ENCODE measurements at places on chromosomes 6 and 20.

- no peak for DNase-seq
Observed at GRCh38 chr6:209432-210103, 82.7 kb upstream of the DUSP22 start.

- peak; percentile 16 for DNase-seq
Observed at GRCh38 chr20:10842116-10842515, 168.3 kb upstream of the JAG1 start.

DNA sequence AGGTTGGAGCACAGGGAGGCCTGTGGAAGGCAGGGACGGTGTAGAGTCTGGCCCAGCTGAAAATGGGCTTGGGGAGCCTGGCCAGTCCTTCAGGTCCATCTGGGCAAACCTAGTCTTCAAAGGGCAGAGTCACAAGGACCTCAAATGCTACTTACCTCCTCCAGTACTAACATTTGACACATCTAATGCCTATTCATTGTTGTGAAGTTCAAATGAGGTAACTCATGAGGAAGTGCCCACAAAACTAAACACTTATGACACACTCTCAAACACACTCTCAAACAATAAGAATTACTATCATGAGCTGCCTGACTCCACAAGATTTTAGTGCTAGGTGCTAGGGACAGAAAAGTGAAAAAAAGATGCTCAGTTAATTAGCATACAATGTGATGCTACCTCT, 27.1 kb downstream of the DAAM2 start:
- DNase-seq = peak; percentile 63

GRCh38 chr20:40991181-40991889, 37.3 kb upstream of the TOP1 start:
- no peak for DNase-seq

- DNase-seq = no peak
Observed at GRCh38 chr20:21101453-21101931, 4.7 kb downstream of the LINC00237 start.

GRCh38 chr6:44837255-44837654, 449.7 kb downstream of the CDC5L start:
- no peak for DNase-seq

DNA sequence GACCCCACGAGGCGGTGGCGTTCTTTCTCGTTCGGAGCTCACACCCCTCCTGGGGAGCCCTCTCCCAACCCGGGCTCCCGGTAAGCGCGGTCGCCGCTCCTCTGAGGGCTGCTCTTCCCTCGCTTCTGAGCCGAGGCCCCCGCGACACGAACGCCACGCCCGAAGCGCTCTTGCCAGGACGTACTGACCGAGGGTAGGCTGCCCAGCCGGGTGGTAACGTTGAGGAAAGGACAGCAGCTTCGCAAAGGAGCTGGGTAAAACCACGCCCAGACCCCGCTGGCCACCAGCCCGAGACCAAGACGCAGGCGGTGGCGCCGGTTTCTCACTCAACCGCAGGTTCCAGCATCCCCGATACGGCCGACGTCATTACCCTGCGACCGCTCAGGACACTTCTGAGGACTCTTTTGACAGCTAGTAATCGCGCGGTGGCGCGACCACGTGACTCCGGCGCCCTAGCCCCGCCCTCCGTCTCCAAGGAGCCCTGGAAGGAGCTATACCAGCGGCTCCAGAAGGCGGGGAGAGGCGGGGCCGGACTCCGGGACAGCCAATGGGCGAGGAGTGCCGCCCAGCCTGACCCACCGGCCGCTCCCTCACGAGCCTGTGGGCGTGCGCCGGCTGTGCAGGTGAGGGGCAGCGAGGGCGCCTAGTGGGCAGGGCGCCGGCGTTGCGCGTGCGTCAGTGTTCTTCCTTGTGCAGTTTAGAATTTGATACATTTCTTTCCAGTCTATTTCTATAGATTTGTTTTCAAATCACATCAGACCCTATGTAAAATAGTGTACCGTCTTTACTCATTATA, 4.0 kb upstream of the GZF1 start:
- DNase-seq = peak; percentile 99

GRCh38 chr6:144283646-144284477, 1.3 kb upstream of the UTRN start:
- peak; percentile 69 for DNase-seq

GRCh38 chr20:39944861-39945260, 744.2 kb downstream of the MAFB start:
- DNase-seq = no peak

DNA sequence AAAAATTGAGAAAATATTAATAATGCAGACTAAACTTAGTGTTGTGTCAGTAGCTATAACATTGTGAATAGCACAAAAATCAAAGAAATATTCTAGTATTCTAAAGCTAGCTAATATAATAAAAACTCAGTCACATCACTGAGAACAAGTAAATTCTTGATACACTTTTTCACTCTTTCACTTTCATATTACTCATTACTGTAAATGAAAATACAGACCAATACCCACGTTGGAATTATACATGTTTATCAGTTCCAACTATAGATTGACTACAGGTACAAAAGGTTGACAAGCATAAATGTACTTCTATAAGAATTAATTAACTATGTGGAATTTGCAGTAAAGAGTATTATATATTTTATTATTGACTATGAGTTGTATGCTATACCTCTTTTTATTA, 1043.4 kb upstream of the FLRT3 start:
- no peak for DNase-seq

DNA sequence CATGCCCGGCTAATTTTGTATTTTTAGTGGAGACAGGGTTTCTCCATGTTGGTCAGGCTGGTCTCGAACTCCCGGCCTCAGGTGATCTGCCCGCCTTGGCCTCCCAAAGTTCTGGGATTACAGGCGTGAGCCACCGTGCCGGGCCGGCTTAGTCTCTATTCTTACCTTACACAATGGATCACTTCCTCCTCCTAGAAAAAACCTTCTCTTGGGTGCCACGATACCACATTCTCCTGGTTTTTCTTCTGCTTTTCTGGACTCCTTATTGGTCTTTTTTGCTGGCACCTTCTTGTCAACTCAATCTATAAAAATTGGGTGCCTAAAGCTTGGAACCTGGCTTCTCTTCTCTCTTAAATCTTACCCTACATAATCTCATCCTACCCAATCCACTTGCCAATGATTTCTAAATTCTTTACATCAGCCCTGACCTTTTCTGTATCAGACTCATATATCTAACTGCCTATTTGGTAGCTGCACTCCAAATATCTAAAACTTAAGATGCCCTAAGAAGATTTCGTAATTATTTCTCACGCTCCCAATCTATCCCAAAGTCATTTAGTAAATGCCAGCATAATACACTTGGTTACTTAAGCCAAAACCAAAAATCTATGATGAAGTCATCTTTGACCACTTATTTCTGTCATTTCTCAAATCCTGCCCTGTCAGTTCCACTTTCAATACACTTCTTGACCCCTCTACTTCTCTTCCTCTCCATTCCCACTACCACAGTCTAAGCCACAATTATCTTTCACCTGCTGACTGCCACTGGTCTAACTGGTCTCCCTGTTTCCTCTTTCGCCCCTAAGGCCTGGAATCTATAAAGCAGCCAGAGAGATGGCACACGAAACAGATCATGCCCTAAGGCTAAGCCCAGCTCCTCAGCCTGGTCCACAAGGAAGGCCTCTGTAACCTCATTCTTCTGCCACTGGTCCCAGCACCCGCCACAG, 43.2 kb downstream of the ELMO2 start:
- peak; percentile 37 for DNase-seq

DNA sequence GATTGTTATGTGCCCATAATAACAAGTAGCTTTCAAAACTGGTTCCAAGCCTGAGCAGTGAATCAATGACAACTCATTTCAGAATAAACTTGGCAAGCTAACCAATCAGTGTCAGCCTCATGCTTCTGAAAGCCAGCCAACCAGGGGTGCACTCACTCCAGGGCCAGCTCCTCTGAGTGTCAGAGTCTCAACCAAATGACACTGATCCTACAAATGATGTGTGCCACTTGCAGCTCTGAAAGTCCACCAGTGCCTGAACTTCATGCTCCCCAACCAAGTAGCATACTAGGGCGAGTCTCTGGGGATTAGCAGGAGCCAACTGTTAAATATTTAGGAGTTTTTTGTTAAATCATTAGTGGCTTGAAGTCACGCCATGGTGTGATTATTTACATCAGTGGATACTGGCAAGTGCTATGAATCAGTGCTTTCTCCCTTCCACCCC, 4.5 kb downstream of the IYD start:
- DNase-seq = peak; percentile 93

- DNase-seq = peak; percentile 26
Observed at GRCh38 chr6:63537201-63537958, 34.9 kb upstream of the LOC128125822 start.

- DNase-seq = peak; percentile 97
Observed at GRCh38 chr6:3748208-3749066, 3.1 kb downstream of the PXDC1 start.

Measured in GM23248 (cell line).